ENCODE measurements at places on chromosomes 16 and 17.

DNA sequence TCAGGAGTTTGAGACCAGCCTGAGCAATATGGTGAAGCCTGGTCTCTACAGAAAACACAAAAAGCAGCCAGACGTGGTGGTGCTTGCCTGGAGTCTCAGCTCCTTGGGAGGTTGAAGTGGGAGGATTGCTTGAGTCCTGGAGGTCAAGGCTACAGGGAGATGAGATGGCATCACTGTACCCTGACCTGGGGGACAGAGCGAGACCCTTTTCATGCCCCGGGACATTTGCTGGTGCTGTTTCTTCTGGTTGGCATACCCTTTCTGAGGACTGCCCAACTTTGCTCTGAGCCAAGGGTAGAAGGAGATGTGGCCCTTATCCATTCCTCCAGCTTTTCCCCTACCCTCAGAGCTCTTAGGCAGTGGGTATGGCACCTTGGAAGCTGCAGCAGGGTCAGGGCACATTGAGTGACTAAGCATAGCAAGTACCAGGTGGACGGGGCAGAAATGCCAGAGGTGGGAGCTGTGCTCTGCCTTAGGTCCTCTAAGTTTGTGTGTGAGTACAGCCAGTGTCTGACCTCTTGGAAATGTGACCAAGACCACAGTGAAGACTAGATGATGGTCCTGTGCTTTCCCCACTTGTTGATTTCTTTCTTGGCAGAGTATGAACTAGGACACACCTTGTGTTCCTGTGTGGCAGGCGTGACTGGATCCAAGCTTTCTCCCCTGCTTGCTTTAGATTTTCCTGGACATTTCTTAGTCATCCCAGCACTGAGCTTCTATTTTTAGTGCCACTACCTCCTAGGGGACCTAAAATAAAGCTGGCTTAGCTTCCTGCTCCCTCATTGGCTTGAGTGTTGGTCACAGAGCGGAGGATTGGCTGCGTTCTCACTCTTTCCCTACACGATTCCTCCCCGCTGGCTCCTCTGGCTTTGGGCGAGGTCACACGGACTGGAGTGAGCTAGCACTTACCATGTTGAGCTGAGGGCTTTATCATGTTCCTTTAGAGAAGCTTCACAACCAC is 9.9 kb upstream of the EDC4 start:
- H3K27me3 ChIP-seq, result peaks cover 3% of the 10 kb centered on the region
- DNase-seq, result no peak
- no peak overlapping the region for H3K4me3 ChIP-seq
- peak overlapping the region; percentile 97 for H3K27ac ChIP-seq

DNA sequence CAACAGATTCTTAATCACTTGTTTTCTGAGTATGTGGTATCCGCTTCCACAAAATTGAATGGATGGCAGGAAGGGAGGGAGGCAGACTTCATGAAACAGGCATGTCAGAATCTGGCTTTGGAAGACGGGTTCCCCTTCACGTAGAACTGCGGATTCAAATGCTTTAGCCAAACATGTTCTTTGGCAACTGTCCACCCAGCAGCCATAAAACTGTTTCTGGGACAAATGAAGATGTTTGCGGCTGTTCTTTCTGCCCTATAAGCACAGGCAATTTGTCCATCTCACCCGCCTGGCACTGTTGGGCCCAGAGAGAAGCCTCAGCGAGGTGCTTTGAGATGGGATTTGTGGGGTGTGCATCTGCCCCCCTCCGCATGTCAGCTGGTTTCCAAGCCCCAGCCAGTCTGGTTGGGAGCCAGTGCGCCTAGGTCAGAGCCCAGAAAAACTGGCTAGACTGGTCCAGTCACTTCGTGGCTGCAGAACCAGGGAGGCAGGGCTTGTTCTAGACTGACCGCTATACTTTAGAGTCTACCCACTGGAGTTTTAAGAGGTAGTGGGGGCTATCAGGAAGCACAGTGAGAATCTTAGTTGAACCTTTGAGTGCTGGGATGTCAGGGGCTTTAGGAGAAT is 6.3 kb downstream of the CRHR1 start:
- H3K4me1 ChIP-seq, result peaks cover 10% of the 10 kb centered on the region
- H3K27ac ChIP-seq, result no peak overlapping the region
- H3K27me3 ChIP-seq, result peaks cover 69% of the 10 kb centered on the region
- no peak overlapping the region for H3K4me3 ChIP-seq

DNA sequence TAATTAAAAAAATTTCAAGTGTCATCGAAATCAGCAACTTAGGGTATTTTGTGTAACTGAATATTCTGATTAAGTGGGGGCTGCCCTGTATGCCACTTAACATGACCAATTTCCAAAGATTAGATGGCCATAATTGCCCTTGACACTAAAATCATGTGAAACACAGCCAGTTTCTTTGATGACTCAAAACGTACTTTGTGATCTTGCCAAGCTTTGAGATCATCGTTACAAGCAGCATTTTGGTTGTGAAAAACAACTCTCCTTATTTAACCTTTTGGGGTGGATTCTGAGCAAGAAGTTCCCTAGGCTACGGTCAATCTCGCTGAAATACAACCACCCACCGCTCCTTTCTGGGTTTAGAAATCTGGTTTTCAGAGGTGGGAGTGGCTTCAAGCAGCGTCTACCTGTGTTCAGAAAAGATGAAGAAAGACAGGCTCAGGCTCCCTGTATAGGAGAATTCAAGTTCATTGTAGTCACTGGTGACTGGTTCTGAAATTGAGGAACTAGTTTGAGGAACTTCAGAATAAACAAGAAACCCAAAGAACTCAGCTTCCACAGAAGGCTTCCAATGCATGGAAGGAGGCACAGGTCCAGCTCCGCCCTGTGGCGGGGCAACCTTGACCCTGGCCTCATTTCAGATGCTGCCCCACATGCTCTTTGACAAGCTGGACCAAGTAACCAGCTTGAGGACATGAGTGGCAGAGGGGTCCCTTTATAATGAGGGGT is 9.4 kb downstream of the MAP3K14 start:
- H3K27me3 ChIP-seq, result no peaks in the 10 kb centered on the region
- H3K4me3 ChIP-seq, result no peak overlapping the region
- peaks cover 5% of the 10 kb centered on the region for H3K36me3 ChIP-seq
- no peak overlapping the region for H3K27ac ChIP-seq
- H3K4me1 ChIP-seq, result peaks cover 40% of the 10 kb centered on the region

GRCh38 chr17:69672924-69673323 is 258.4 kb downstream of the MAP2K6 start:
- peaks cover 12% of the 10 kb centered on the region for H3K4me1 ChIP-seq
- DNase-seq, result no peak
- no peak overlapping the region for H3K4me3 ChIP-seq

- no peak overlapping the region for H3K4me3 ChIP-seq
- H3K36me3 ChIP-seq, result no peaks in the 10 kb centered on the region
- no peak for DNase-seq
- H3K27ac ChIP-seq, result no peak overlapping the region
- peaks cover 25% of the 10 kb centered on the region for H3K4me1 ChIP-seq
Measured at GRCh38 chr16:85894266-85894665, 4.7 kb upstream of the IRF8 start.

- H3K4me1 ChIP-seq, result peaks cover 41% of the 10 kb centered on the region
- H3K27ac ChIP-seq, result no peak overlapping the region
- no peak for DNase-seq
- H3K4me3 ChIP-seq, result no peak overlapping the region
Measured at GRCh38 chr17:21289902-21290571, 5.5 kb downstream of the MAP2K3 start.

GRCh38 chr16:56422896-56423441 is 2.4 kb downstream of the AMFR start:
- peaks cover 42% of the 10 kb centered on the region for H3K4me1 ChIP-seq
- no peak for DNase-seq
- no peak overlapping the region for H3K27ac ChIP-seq
- H3K36me3 ChIP-seq, result peaks cover 13% of the 10 kb centered on the region
- H3K27me3 ChIP-seq, result peaks cover 3% of the 10 kb centered on the region

GRCh38 chr17:57615836-57616757 is 129.0 kb downstream of the CCDC182 start:
- H3K4me1 ChIP-seq, result no peaks in the 10 kb centered on the region
- no peak overlapping the region for H3K27ac ChIP-seq
- DNase-seq, result no peak
- H3K4me3 ChIP-seq, result no peak overlapping the region
- no peaks in the 10 kb centered on the region for H3K27me3 ChIP-seq
- peaks cover 69% of the 10 kb centered on the region for H3K36me3 ChIP-seq

GRCh38 chr16:3138823-3139426 is 4.1 kb downstream of the ZNF213 start:
- no peak for DNase-seq
- no peak overlapping the region for H3K27ac ChIP-seq
- H3K4me3 ChIP-seq, result no peak overlapping the region
- peaks cover 2% of the 10 kb centered on the region for H3K27me3 ChIP-seq
- peaks cover 27% of the 10 kb centered on the region for H3K4me1 ChIP-seq
- peaks cover 7% of the 10 kb centered on the region for H3K36me3 ChIP-seq

DNA sequence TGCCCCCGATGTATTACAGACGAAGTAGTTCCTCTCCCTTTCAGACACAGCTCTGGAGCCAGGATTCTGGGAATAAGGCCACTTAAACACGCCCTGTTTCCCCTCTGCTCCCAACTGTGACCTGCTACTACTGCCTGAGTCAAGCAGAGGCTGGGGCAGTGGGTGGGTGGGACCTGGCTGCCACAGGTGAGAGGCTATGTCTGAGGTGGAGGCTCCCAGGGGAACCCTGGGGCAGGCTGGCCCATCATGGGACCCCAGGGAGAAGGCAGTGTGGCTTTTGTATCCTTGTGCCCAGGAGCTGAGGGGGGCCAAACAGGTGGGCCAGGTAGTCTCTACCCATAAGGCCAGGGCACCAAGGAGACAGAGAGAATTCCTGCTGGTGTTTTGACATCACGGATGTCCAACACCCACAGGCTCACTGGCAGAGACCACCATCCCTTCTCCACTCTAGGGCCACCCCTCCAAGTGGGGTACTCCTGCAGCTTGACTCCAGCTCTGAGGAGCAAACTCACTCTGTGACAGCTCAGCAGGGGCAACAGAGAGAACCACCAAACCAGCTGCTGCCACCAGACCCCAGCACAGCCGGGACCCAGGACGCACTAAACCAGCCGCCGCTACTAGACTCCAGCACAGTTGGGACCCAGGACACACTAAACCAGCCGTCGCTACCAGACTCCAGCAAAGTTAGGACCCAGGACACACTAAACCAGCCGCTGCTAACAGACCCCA is 105.3 kb upstream of the SMURF2 start:
- no peak overlapping the region for H3K27ac ChIP-seq
- no peak for DNase-seq
- H3K4me3 ChIP-seq, result no peak overlapping the region
- peaks cover 4% of the 10 kb centered on the region for H3K27me3 ChIP-seq
- no peaks in the 10 kb centered on the region for H3K36me3 ChIP-seq

GRCh38 chr16:70759666-70760065 is 41.3 kb downstream of the VAC14 start:
- peaks cover 35% of the 10 kb centered on the region for H3K4me1 ChIP-seq
- peak overlapping the region; percentile 19 for H3K27ac ChIP-seq
- H3K36me3 ChIP-seq, result peaks cover 21% of the 10 kb centered on the region
- H3K4me3 ChIP-seq, result no peak overlapping the region

DNA sequence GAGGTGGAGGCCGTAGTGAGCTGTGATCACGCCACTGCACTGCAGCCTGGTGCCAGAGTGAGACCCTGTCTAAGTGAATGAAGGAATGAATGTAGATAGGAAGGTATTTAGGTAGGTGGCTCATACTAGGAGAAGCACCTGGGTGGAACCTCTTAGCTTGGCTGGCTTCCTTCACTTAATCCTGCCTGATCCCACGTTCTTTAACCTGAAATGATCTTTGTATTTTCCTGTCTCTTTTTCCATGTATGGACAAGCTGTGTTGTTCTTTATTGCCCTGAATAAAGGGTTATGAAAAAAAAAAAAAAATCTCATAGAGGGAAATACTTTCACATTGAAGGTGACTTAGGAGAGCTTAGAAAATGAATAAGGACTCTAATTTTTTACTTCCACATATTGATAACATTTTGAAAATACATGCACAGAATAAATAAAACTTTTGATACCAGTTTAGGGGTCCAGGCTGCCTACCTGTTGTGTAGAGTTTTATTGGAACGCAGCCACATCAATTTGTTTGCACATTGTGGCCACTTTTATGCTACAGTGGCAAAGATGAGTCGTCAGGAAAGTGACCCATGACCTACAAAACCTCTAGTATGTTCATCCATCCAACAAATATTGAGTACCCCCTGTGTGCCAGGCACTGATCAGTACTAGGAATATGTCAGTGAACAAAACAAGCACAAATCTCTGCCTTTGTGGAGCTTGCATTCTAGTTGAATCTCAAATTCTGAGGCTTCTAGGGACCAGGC is 44.6 kb downstream of the VPS35L start:
- no peak overlapping the region for H3K4me3 ChIP-seq
- no peaks in the 10 kb centered on the region for H3K27me3 ChIP-seq

DNA sequence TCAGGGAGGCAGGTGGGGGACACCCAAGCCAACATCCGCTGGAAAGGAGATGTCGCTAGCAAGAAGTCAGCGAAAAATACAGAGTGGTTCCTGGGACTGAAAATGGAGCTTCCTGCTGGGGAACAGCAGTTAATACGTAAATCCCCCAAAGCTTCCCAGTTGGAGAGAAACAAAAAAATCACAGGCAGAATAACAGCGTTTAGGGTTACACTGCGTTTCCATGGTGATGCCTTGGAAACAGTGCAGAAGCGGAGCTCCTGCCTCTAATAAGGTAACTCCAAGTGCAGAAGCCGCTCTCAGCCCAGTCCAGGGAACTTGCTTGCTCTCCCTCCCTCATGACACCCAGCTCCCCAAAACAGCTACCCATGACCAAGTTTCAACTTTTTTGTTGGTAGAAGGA is 73.4 kb downstream of the PLD6 start:
- no peak overlapping the region for H3K4me3 ChIP-seq
- H3K4me1 ChIP-seq, result peaks cover 18% of the 10 kb centered on the region
- H3K27me3 ChIP-seq, result no peaks in the 10 kb centered on the region
- H3K27ac ChIP-seq, result peak overlapping the region; percentile 84
- H3K36me3 ChIP-seq, result peaks cover 20% of the 10 kb centered on the region

- no peaks in the 10 kb centered on the region for H3K4me1 ChIP-seq
- peaks cover 27% of the 10 kb centered on the region for H3K27me3 ChIP-seq
- H3K27ac ChIP-seq, result no peak overlapping the region
- H3K4me3 ChIP-seq, result no peak overlapping the region
- DNase-seq, result no peak
- H3K36me3 ChIP-seq, result no peaks in the 10 kb centered on the region
Measured at GRCh38 chr17:68169840-68170239, 78.0 kb upstream of the AMZ2 start.

Measured in nephron progenitor cell (in vitro differentiated cells).